ENCODE measurements at places on chromosomes 6 and 20. TPM values are rescaled to one million over a fixed set of nuclear protein-coding genes. Genes with fewer than 3 reads are reported as not detected.

- H3K27me3 ChIP-seq, result no peaks in the 10 kb centered on the region
- H3K36me3 ChIP-seq, result peaks cover 4% of the 10 kb centered on the region
- H3K4me3 ChIP-seq, result no peak overlapping the region
- no peak overlapping the region for H3K27ac ChIP-seq
These were observed 358.5 kb upstream of the RUNX2 start for GRCh38 chr6:44969446-44970185.

- no peaks in the 10 kb centered on the region for H3K4me1 ChIP-seq
- DNase-seq, result no peak
- no peaks in the 10 kb centered on the region for H3K27me3 ChIP-seq
- H3K36me3 ChIP-seq, result no peaks in the 10 kb centered on the region
These were observed 639.5 kb downstream of the PRKN start for GRCh38 chr6:162088091-162088490.

GRCh38 chr6:137115658-137116057 lies 57.8 kb downstream of the IL22RA2 start:
- H3K27ac ChIP-seq, result no peak overlapping the region
- H3K4me1 ChIP-seq, result no peaks in the 10 kb centered on the region
- DNase-seq, result no peak
- H3K27me3 ChIP-seq, result no peaks in the 10 kb centered on the region

GRCh38 chr6:161644521-161644920 lies 370.7 kb upstream of the AGPAT4 start:
- peaks cover 21% of the 10 kb centered on the region for H3K4me1 ChIP-seq
- no peak overlapping the region for H3K4me3 ChIP-seq
- no peak overlapping the region for H3K27ac ChIP-seq
- DNase-seq, result no peak
- H3K27me3 ChIP-seq, result no peaks in the 10 kb centered on the region

GRCh38 chr20:24771542-24772061 lies 177.5 kb upstream of the CST7 start:
- peaks cover 12% of the 10 kb centered on the region for H3K4me1 ChIP-seq
- no peak overlapping the region for H3K27ac ChIP-seq

The SAMD3 gene
- total RNA-seq, result 3.3 TPM

The SLC32A1 gene
- total RNA-seq, result not detected

The KCNQ5 gene
- 1.7 TPM for total RNA-seq

The CST4 gene
- total RNA-seq, result 56.8 TPM

Measured in type B pancreatic cell (in vitro differentiated cells).